AG04449 (cell line): ENCODE measurements at places on chromosomes 6 and 20.

- DNase-seq, result no peak
Measured at GRCh38 chr20:32019156-32019510, 8.9 kb downstream of the CCM2L start.

- DNase-seq, result no peak
Measured at GRCh38 chr6:19394051-19394450, 443.1 kb upstream of the ID4 start.

GRCh38 chr20:25199473-25200260, 4.2 kb downstream of the ENTPD6 start:
- DNase-seq, result no peak

GRCh38 chr6:131862476-131862875, 54.7 kb downstream of the ENPP1 start:
- DNase-seq, result no peak

GRCh38 chr6:35494161-35494563, 2.7 kb downstream of the TEAD3 start:
- DNase-seq, result no peak

DNA sequence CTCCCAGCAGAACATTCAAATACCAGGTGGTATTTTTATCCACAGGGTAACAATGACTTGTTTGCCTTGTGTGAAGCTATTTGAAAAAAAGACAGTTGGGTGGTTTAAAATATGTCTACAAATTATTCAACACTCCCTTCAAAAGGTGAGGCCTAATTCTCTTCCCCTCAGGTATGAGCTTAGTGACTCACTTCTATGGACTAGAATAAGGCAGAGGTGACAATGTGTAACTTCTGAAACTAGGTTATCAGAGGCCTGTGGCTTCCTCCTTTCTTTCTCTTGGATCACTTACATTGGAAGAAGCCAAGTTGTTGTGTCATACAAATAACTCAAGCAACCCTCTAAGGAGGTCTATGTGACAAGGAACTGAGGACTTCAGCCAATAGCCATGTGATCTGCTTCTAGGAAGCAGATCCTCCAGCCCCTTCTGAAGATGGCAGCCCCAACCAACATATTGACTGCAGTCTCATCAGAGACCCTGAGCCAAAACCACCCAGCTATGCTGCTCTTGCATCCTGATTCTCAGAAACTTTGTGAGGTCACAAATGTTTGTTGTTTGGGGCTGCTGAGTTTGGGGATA, 102.6 kb downstream of the SNAP25 start:
- no peak for DNase-seq

DNA sequence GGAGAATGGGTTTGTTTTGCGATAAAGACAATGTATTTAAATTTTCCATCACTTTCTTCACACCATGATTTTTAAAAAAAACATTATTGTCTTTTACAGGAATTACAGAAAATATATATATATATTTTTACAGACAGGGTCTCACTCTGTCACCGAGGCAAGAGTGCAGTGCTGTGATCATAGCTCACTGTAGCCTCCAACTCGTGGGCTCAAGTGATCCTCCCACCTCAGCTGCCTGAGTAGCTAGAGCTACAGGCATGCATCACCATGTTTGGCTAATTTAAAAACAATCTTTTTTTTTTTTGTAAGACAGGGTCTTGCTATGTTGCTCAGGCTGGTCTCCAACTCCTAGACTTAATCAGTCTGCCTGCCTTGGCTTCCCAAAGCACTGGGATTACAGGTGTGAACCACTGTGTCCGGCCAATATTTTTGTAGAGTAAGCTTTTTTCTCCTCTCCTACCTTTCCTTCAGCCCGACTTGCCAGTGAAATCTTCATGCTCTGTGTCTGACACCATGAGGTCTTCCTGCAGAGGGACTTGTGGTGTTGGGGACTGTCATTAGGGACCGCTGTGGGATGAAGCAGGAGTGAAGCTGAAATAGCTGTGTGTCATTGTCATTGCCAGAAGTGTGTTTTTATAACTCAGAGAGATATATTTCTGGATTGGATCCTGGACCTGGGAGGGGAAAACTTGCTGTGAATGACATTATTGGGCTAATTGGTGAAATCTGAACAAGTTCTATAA, 13.2 kb downstream of the DSP start:
- no peak for DNase-seq

DNA sequence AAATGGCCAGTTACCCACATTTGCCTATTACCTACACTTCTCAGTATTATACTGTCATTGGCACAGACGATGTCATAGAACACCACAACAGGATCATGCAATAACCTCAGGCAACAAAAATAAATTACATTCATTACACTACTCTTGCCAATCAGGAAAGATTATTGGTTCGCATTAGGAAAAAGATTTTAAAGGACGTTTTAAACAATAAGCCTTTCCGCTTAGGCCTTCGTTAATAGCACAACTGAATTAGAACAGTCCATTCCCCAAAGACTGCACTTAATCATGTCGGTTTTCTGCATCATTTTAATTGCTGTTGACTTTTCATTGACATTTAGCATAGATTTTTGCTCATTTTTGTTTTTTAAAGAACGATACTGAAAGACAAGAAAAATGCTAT, 912 bp upstream of the SENP6 start:
- DNase-seq, result no peak

GRCh38 chr6:98416027-98416426, 418.3 kb upstream of the POU3F2 start:
- no peak for DNase-seq

DNA sequence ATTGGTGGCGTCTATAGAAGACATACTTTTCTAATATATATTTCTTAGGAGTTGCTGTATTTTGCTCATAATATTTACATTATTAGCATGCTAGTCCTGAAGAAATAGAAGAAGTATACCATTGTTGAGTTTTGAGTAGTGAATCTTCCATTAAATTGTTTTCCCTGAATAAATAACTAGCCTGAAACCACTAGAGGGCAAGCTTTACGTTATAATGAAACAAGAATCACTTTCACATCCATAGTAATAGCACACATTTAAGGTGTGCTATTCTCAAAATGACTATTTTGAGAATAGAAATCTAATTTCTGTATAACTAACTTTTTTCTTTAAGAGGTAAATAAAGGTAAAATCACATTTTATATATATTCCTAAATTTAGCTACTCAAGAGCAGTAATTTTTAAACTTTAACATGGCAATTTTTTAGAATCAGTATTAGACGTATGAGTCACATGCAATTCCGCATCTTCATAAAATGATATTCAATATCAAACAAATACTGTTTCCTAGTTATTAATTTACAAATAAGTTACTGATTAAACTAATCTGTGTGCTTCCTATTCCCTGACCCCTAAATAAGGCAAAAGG, 213.2 kb upstream of the MANEA start:
- no peak for DNase-seq
